Astrocyte of the cerebellum (primary cell): ENCODE measurements at places on chromosomes 7 and 10.
A peak's percentile ranks its signal among the peaks of the same experiment; 100 is the strongest.

DNA sequence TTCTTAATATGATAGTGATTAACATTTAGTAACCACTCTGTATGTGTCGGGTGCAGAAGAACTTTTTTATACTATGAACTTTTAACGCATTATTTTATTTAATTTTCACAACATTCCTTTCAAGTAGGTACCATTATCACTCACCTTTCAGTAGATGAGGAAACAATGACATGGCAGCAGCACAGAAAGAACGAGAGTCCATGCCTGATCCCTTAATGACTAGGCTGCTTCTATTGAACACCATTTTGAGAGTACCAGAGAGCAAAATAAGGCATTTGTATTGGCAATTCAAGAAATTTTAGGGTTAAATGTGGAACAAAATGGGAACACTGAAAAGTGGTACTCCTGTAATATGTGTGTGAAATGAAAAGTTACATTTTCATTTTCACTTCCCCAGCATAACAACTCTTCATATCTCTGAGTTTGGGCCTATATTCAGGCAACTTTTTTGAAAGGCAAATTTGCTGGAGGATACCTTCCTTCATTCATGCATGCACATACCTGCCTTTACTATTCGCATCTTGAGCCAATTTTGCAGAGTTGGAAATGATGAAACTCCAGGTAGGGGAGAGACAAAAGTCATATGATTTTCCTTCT lies 12.8 kb downstream of the LRRN3 start:
- no peak for DNase-seq

GRCh38 chr10:89909752-89910151 lies 208.4 kb downstream of the KIF20B start:
- DNase-seq, result no peak

DNA sequence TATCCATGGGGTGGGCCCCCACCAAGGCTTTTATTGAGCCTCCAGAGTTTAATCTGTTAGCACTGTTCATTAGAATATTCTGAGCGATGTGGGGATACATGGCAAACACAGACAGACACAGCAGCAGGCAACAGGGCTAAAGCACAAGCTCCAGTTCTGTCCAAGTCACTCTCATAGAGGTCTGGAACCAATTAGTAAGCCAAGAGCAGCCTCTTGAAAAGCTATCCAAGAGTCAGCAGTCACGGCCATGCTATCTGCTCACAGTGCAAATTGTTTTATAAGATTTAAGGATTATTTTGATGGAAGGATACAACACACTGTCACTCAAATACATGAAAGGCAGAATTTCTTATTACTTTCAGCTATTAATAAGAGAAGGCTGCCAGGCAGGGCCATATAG lies 86.4 kb upstream of the DGKB start:
- DNase-seq, result no peak

GRCh38 chr7:86328801-86329433 lies 314.8 kb upstream of the GRM3 start:
- no peak for DNase-seq

DNA sequence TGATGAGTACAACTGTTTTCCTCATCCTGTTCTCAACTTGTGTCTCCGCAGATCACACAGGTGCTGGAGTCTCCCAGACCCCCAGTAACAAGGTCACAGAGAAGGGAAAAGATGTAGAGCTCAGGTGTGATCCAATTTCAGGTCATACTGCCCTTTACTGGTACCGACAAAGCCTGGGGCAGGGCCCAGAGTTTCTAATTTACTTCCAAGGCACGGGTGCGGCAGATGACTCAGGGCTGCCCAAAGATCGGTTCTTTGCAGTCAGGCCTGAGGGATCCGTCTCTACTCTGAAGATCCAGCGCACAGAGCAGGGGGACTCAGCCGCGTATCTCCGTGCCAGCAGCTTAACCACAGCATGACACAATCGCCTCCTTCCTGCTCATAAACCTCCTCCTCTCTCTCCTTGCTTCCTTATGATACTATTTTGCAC lies 126.7 kb upstream of the PRSS58 start:
- DNase-seq, result peak; percentile 6

- DNase-seq, result no peak
Observed at GRCh38 chr7:132402096-132402495, 174.2 kb downstream of the PLXNA4 start.

DNA sequence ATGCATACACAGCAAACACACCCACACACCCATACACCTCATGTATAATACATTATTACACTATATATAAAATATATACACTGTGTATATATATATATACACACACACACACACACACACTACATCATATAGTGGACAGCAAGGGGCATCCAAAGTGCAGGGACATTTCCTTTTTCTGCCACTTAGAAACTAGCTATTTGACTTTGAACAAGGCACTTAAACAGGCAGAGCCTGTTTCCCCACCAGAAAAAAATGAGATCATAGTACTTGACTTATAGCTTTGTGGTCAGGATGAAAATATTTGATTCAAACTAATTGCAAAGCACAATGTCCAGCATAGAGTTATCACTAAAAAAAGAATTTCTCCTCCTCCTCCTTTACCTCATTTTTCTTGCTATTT lies 254.3 kb upstream of the NPVF start:
- no peak for DNase-seq

GRCh38 chr10:127275793-127276450 lies 79.5 kb upstream of the INSYN2A start:
- DNase-seq, result no peak

DNA sequence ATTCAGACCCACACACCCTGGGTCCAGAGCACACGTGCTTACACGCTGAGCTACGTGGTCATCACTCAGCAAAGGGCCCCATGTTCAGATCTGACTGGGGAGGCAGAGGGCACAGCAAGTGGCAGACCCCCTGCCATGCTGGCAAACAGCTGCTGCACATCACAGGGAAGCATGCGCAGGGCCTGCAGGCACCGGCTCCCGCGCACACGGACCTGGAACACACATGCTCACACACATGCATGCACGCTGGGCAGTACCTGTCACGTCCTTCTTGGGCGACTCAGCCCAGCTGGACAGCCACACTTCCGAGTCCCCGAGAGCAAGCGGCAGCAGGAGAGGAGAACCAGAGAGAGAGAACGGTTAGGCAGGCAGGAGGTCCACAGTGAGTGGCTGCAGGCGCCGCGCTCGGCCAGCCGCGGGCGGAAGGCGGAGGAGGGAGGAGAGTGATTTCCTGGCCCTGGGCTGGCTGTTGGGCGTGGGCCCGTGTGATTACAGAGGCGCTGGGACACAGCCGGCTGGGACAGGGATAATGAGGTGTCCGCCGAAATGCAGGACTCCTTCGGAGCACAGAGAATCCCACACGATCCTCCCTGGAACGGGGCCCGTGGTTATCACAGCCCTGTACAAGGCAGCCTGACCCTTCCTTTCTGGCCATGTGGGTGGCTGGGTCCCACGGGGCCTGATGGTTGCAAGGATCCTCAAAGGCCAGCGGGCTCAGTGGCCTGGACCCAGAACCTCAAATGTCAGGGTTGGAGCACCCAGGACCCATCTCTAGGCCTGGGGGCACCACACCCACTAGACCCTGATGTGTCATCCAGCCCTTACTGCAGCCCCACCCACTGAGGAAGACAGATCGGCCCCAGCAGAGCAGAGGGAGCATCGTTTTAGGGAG lies 175.1 kb downstream of the NEURL1 start:
- no peak for DNase-seq
